ENCODE measurements at places on chromosomes 5 and 9.

GRCh38 chr5:61123145-61123544, 39.1 kb downstream of the SMIM15 start:
- no peak for DNase-seq

DNA sequence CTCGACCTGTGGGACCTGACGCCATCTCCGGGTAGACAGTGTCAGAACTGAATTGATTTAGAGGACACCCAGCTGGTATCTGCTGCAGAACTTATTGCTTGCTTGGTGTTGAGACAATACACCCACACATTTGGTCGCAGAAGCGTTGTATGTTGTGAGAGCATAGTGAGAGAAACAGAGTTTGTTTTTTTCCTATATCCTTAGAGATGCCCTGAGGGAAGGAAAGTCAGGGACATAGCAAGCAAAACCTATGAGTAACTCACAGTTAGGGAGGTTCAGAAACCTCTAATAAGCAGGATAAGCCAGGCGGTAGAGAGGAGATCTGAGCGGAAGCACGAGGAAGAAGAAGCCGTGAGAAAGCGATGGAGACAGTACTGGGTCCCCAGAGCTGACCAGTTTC, 59.8 kb downstream of the PTCD2 start:
- no peak for DNase-seq

DNA sequence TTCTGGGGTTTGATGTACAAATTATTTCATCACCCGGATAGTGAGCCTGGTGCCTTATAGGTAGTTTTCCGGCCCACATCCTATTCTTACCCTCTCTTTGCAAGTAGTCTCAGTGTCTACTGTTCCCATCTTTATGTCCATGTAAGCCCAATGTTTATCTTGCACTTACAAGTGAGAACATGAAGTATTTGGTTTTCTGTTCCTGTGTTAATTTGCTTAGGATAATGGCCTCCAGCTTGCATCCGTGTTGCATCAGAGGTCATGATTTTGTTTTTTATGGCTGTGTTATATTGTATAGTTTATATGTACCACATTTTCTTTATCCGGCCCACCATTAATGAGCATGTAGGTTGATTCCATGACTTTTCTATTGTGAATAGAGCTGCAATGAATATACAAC, 136.5 kb downstream of the PRR16 start:
- DNase-seq = no peak

DNA sequence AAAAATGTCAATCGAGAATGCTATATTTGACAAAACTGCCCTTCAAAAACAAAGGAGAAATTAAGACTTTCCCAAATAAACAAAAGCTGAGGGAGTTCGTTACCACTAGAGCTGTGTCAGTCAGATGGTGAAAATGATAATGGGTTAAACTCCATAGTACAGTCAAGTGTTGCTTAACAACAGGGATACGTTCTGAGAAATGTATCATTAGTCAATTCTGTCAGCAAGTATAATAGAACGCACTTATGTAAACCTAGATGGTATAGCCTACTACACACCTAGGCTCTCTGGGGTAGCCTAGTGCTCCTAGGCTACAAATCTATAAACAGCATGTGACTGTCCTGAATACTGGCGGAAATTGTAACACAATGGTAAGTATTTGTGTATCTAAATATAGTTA, 138.7 kb downstream of the DRD1 start:
- DNase-seq = no peak

DNA sequence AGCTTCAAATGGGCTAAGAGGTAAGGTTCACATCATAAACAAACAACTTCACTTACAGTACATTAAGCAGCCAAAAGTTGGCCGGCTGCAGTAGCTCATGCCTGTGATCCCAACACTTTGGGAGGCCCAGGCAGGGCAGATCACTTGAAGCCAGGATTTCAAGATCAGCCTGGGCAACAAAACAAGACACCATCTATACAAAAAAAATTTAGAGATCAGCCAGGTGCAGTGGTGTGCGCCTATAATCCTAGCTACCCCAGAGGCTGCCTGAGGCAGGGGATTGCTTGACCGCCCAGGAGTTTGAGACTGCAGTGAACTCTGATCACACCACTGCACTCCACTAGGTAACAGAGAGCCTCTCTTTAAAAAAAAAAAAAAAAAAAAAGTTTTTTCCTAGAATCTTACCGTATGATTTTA, 16.9 kb downstream of the UBTD2 start:
- no peak for DNase-seq
